ENCODE measurements at places on chromosomes 5 and 9.

DNA sequence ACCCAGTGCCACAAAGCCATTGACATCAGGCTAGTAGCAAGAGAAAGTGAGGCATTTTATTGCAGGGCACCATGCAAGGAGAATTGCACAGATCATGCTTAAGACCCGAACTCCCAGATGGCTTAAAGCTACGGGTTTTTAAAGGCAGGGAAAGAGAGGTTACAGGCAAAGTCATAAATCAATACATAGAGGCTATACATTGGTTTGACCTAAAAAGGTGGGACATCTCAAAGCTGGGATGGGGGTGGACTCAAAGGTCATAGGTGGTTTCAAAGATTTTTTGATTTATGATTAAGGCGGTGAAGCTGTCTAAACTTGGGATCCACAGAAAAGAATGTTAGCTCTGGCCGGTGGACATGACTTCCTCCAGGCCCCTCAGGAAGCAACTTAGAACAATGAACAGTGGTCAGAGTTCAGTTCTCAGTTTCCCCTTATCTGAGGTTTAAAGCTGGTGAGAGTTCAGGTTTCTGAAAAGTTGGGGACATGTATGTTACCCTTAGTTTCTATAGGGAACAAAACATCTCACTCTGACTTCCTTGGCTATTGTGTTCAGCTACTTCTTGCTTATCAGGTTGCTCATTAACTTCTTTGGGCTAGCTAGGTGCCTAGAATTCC is 6.0 kb upstream of the RBM22 start:
- H3K36me3 ChIP-seq = peaks cover 12% of the 10 kb centered on the region
- no peaks in the 10 kb centered on the region for H3K4me1 ChIP-seq
- no peak overlapping the region for H3K4me3 ChIP-seq
- H3K27me3 ChIP-seq = no peaks in the 10 kb centered on the region

- H3K27ac ChIP-seq = no peak overlapping the region
- no peaks in the 10 kb centered on the region for H3K36me3 ChIP-seq
Measured at GRCh38 chr5:10293907-10294662, 13.6 kb downstream of the CMBL start.

DNA sequence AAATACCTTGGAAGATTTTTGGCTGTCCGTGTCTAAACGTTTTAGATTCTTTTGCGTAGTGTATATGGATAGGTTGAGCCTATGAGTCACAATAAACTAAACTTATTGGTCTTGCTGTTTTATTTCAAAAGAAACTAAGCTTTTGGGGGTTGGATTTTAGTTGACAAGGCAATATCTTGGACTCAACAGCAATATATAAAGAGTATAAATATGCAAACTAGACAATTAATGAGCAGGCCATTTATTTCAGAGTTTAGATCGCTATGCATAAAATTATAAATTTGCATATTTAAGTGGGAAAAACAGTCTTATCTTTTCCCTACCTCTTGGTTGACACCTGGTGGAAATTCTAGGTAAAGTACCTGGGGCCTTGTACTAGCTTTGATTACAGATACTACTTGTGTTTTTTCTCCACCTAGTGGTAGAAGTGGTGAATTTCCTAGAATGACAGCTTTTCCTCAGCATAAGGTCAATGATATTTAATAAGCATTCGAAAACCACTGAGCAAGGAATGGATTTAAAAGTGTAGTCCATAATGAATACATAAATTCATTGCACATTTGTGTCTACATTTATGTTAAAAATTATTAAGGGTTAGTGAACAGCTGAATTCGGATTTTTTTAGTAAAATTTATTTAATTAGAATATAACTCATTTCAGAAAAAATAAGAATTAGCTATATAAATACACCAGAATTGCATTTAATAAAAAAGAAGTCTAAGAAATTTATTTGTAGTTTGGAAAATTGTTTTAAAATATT is 1.7 kb upstream of the ARRDC3 start:
- DNase-seq = peak; percentile 91
- H3K36me3 ChIP-seq = no peaks in the 10 kb centered on the region
- H3K27ac ChIP-seq = no peak overlapping the region
- H3K27me3 ChIP-seq = no peaks in the 10 kb centered on the region
- H3K4me3 ChIP-seq = no peak overlapping the region

DNA sequence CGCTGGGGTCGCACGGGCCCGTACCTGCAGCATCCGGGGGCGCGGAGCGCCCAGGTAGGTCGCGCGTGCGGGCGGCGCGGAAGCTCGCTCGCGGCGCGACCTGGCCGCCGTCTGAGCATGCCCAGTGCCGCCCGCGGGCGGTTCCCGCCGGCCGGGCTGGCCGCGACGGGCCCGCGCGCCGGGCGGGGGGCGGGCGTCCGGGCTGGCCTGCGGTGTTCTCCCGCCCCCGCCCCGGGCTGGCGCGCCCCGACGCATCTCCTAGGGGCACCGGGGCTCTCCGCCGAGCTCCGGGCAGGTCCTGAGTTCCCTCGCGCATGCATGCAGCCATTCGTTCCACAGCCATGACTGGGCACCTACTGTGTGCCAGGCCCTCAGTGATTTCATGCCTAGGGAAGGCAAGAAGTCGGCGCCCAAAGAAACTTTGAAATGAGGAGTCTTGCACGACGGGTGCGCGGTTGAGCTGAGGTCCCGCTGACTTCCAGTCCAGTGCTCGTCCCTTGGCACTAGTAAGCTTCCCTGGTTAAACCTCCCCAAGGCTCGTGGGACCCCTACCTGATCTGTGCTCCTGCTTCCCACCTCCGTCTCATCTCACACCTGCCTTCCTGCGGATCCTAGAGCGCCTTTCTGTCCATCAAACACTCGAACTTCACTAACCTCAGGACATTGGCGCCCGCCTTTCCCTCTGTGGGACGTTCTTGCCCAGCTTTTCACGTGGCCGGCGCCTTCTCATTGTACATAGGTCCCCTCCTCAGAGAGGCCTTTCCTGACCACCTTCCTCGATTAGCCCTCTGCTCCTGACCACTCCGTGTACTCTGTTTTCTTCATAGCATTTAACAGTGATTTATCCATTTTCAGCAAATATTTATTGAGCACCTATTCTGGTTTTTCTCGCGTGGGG is at the start of gene PTPN3:
Gene PTPN3 (minus strand): TSS at position 113 of the 898 bp plus-strand sequence. CDS start 34,873 bp downstream, outside the sequence.
- H3K4me3 ChIP-seq = no peak within 1 kb of the TSS
- no peaks in the 10 kb centered on the region for H3K36me3 ChIP-seq
- no peak within 1 kb of the TSS for H3K27ac ChIP-seq
- no peaks in the 10 kb centered on the region for H3K4me1 ChIP-seq

Data from thymus (tissue), 14 donors.